ENCODE measurements at places on chromosomes 12 and 14. TPM values are rescaled to one million over a fixed set of nuclear protein-coding genes. Genes with fewer than 3 reads are reported as not detected.

CLEC1A gene
- 38.3 TPM for total RNA-seq

PTMS gene
- total RNA-seq: 126 TPM

CRACR2A gene
- total RNA-seq: 15.7 TPM

SLCO1B1 gene
- total RNA-seq: not detected

PABPN1 gene
- 74.8 TPM for total RNA-seq

LAG3 gene
- 0.33 TPM for total RNA-seq

LUM gene
- total RNA-seq: 1.2 TPM

SIRT4 gene
- total RNA-seq: 0.76 TPM

SLC15A4 gene
- total RNA-seq: 28.8 TPM

ZDHHC22 gene
- not detected for total RNA-seq

All from vein endothelial cell (primary cell).